ENCODE measurements at places on chromosomes 7 and 10.

- no peak overlapping the region for H3K4me3 ChIP-seq
- H3K4me1 ChIP-seq: no peaks in the 10 kb centered on the region
Measured at GRCh38 chr7:132291481-132291880, 284.8 kb downstream of the PLXNA4 start.

- no peaks in the 10 kb centered on the region for H3K27me3 ChIP-seq
- H3K27ac ChIP-seq: peak overlapping the region; percentile 55
- peak; percentile 68 for DNase-seq
- no peaks in the 10 kb centered on the region for H3K4me1 ChIP-seq
- peak overlapping the region; percentile 46 for H3K4me3 ChIP-seq
Measured at GRCh38 chr10:14543046-14543903, 212.6 kb upstream of the FRMD4A start.

GRCh38 chr7:45219130-45219529 is 61.5 kb downstream of the RAMP3 start:
- no peak overlapping the region for H3K27ac ChIP-seq
- no peaks in the 10 kb centered on the region for H3K36me3 ChIP-seq
- no peak overlapping the region for H3K4me3 ChIP-seq
- H3K27me3 ChIP-seq: no peaks in the 10 kb centered on the region
- no peaks in the 10 kb centered on the region for H3K4me1 ChIP-seq
- DNase-seq: no peak

GRCh38 chr10:2920168-2920567 is 147.2 kb upstream of the PFKP start:
- H3K4me1 ChIP-seq: no peaks in the 10 kb centered on the region
- no peaks in the 10 kb centered on the region for H3K36me3 ChIP-seq
- no peak overlapping the region for H3K4me3 ChIP-seq
- H3K27me3 ChIP-seq: no peaks in the 10 kb centered on the region

- H3K27me3 ChIP-seq: no peaks in the 10 kb centered on the region
- no peaks in the 10 kb centered on the region for H3K36me3 ChIP-seq
- no peak overlapping the region for H3K27ac ChIP-seq
- DNase-seq: no peak
Measured at GRCh38 chr7:40500219-40500618, 365.4 kb downstream of the SUGCT start.

DNA sequence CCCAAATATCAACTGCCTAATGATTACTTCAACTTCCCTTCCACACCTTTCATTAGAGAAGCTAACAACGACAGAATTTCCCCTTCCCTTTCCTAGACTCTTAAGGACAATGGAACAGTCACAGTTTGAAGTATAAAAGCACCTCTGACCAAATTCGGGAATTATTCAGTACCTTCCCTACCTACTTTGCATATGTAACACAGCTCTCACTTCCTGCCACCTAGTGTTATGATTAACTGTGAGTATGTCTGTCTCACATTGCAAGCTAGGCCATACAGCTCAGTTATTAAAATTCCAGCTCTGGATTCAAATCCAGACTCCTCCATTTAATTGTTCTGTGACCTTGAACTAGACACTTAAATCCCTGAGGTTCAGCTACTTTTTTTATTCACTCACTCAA is 44.8 kb upstream of the HPSE2 start:
- no peak for DNase-seq
- no peaks in the 10 kb centered on the region for H3K27me3 ChIP-seq
- no peaks in the 10 kb centered on the region for H3K4me1 ChIP-seq

DNA sequence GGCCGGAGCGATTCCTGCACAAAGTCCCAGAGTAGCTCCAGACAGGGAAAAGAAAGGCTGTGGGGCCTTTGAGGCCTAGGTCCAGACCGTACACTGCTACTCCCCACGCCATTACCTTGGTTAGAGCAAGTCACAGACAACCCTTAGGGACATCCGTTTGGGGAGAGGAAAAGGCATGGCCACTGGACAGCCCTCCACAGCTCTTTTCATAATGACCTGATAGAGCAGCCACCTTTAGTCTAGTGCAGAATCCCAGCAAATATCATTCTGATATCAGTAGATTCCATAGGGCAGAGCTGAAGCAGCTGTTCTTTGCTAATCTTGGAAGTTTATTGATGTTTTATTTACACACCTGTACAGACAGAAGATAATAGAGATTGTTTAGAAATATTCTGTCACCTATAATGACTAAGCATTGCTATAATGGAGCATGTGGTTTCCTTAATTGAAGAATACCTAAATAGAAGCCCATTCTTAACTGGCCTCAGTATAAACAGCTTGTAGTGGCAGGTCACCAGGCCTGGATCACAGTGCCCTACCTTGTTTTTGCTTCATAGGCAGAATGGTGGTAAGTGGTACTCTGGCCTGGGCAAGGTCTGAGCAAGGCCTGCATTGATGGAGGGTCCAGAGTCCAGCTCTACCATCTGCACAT is 27.9 kb downstream of the OGDH start:
- peaks cover 9% of the 10 kb centered on the region for H3K4me1 ChIP-seq
- H3K27me3 ChIP-seq: no peaks in the 10 kb centered on the region
- peak overlapping the region; percentile 90 for H3K27ac ChIP-seq
- DNase-seq: no peak
- no peak overlapping the region for H3K4me3 ChIP-seq

- H3K4me1 ChIP-seq: no peaks in the 10 kb centered on the region
- H3K36me3 ChIP-seq: no peaks in the 10 kb centered on the region
- H3K27ac ChIP-seq: no peak overlapping the region
- H3K27me3 ChIP-seq: no peaks in the 10 kb centered on the region
Measured at GRCh38 chr10:63534723-63535122, 13.5 kb downstream of the REEP3 start.

- DNase-seq: no peak
- peaks cover 35% of the 10 kb centered on the region for H3K36me3 ChIP-seq
- H3K4me1 ChIP-seq: no peaks in the 10 kb centered on the region
- no peak overlapping the region for H3K4me3 ChIP-seq
- no peak overlapping the region for H3K27ac ChIP-seq
- H3K27me3 ChIP-seq: no peaks in the 10 kb centered on the region
Measured at GRCh38 chr10:45461034-45461433, 87.0 kb downstream of the ALOX5 start.

DNA sequence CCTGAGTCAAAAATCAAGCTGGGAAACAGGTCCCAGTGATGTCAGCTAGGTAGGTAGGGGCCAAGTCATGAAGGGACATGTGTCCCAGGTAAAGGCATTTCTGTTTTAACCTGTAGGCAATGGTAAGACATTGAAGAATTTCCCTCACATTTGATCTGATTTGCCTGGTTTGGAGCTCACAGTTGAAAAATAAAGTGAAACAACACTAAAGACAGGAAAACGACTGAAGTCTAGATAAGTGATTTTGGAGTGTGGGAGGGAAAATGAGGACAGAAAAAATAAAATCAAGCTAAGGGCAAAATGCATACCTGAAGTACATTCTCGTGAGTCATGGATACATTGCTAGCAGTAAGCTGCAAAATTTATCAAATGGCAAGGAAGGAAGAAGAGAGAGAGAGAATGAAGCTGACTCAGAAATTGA is 169.9 kb downstream of the SKIDA1 start:
- no peak for DNase-seq
- H3K36me3 ChIP-seq: no peaks in the 10 kb centered on the region
- H3K27ac ChIP-seq: no peak overlapping the region
- H3K27me3 ChIP-seq: no peaks in the 10 kb centered on the region
- no peak overlapping the region for H3K4me3 ChIP-seq
- H3K4me1 ChIP-seq: no peaks in the 10 kb centered on the region

DNA sequence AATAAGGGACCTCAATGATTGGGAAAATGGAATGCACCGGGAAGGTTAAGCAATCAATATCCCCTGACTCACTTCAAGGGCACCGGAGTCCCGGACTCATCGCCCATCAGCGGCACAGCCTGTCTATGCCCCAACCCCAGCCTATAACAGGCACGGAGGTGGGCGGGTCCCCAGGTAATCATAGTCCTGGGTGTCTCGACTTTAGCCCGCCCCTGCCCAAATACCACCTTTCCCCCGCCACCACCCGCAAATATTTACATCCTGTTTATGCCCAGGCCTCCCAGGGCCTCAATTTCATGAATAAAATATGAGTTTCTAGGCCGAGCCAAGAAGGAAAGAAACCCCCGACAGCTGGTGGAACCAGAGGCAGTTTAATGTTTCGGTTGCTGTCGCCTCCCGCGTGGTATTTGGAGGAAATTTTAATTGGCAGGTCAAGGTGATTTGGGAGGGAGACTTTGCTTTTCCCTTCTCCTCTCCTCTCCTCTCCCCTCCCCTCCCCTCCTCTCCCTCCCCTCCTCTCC is 15.6 kb upstream of the RFC2 start:
- H3K4me1 ChIP-seq: no peaks in the 10 kb centered on the region
- no peaks in the 10 kb centered on the region for H3K36me3 ChIP-seq
- H3K27ac ChIP-seq: no peak overlapping the region
- H3K4me3 ChIP-seq: peak overlapping the region; percentile 39
- DNase-seq: no peak

GRCh38 chr10:60230892-60231291 is 158.8 kb downstream of the ANK3 start:
- H3K27me3 ChIP-seq: no peaks in the 10 kb centered on the region
- H3K27ac ChIP-seq: no peak overlapping the region
- no peak overlapping the region for H3K4me3 ChIP-seq
- H3K36me3 ChIP-seq: no peaks in the 10 kb centered on the region
- DNase-seq: no peak

GRCh38 chr7:32891043-32891799 is at the start of gene KBTBD2:
TSS of gene KBTBD2 (minus strand) at chr7:32891760. CDS start at chr7:32879604, 12,156 bp downstream.
- H3K36me3 ChIP-seq: no peaks in the 10 kb centered on the region
- H3K27me3 ChIP-seq: no peaks in the 10 kb centered on the region
- H3K27ac ChIP-seq: peak within 1 kb of the TSS; percentile 98
- peak; percentile 66 for DNase-seq
- peaks cover 28% of the 10 kb centered on the region for H3K4me1 ChIP-seq

GRCh38 chr7:50660040-50660829 is 95.0 kb upstream of the DDC start:
- H3K4me1 ChIP-seq: peaks cover 60% of the 10 kb centered on the region
- H3K4me3 ChIP-seq: no peak overlapping the region
- no peak for DNase-seq
- H3K27ac ChIP-seq: no peak overlapping the region

- H3K4me3 ChIP-seq: no peak overlapping the region
- no peak overlapping the region for H3K27ac ChIP-seq
- DNase-seq: peak; percentile 28
- no peaks in the 10 kb centered on the region for H3K4me1 ChIP-seq
- H3K36me3 ChIP-seq: no peaks in the 10 kb centered on the region
Measured at GRCh38 chr10:49652421-49653272, 26.8 kb upstream of the C10orf53 start.

GRCh38 chr7:134985894-134986362 is 380 bp upstream of the AGBL3 start:
- H3K4me3 ChIP-seq: peak overlapping the region; percentile 73
- H3K27ac ChIP-seq: peak overlapping the region; percentile 86
- peaks cover 5% of the 10 kb centered on the region for H3K36me3 ChIP-seq
- no peaks in the 10 kb centered on the region for H3K4me1 ChIP-seq
- no peak for DNase-seq

DNA sequence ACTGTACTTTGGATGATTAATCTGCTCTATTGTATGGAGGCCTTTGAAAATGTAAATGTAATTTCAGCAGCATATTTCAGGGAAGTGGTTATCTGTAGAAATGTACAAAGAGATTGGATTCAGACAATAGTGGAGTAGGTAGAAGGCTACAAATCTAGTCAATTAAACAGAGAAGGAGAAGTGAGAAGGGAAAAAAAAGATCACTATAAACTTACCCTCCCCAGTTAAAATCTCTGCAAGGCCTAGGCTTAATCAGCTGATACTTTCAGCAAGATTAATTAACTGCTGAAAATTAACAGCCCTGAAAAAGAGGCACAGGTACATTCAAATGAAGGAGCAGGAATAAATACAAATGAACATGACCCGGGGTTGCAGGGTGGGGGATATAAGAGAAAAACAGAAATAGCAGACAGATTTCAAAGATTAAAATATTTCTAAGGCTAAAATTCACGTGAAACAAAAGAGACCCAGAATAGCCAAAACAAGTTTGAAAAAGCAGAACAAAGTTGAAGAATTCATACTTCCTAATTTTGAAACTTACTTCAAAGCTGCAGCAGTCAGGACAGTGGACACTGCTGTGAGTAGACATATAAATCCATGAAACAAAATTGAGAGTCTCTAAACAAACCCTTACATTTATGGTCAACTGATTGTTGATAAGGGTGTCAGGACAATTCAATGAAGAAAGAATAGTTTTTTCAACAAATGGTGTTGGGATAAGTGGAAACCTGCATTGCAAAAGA is 96.0 kb downstream of the NRCAM start:
- no peaks in the 10 kb centered on the region for H3K27me3 ChIP-seq
- H3K4me1 ChIP-seq: no peaks in the 10 kb centered on the region
- H3K27ac ChIP-seq: no peak overlapping the region
- DNase-seq: no peak
- H3K36me3 ChIP-seq: no peaks in the 10 kb centered on the region

DNA sequence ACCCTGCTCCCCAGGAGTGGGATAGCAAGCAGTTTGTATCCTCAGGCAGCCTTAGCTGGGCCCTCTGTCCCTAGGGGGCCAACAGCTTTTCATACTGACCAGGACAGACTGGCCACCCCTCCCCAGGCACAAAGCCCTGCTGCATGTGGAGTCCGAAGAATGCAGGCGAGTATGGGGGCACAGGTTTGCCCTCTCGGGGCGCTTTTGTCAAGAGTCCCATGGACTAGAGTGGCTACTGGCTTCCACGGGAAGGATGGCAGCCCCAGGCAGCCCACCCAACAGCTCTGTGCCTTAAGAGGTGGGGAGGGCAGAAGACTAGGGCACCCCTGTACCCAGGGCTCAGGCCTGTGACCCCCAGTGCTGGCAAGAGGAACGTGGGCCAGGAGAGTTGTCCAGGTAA is 10.7 kb downstream of the CXCL12 start:
- H3K4me1 ChIP-seq: no peaks in the 10 kb centered on the region
- H3K4me3 ChIP-seq: no peak overlapping the region
- DNase-seq: no peak

- H3K36me3 ChIP-seq: no peaks in the 10 kb centered on the region
- DNase-seq: no peak
- no peak overlapping the region for H3K4me3 ChIP-seq
- H3K4me1 ChIP-seq: no peaks in the 10 kb centered on the region
Measured at GRCh38 chr7:73789051-73789450, 19.0 kb upstream of the CLDN3 start.

DNA sequence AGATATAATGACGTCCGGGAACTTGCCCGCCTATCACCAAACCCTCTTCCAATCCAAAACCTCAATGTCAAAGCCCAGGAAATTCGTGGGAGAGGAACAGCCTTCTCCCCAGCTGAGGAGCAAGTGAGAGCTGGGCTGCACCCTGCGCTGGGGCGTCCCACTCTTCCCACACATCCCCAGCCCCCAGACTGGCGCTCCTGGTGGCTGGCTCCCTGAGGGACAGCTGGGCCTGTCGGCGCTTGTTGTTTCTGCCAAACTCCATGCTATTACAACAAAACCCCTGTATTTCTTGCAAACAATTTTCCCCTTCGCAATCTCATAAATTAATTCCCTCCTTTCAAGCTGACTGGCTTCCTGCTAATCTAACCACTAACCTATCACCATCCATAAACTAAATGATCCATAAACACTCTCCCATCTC is 53.0 kb downstream of the GRID1 start:
- H3K27ac ChIP-seq: no peak overlapping the region
- peak; percentile 34 for DNase-seq
- no peaks in the 10 kb centered on the region for H3K4me1 ChIP-seq
- no peaks in the 10 kb centered on the region for H3K36me3 ChIP-seq

- no peak overlapping the region for H3K4me3 ChIP-seq
- DNase-seq: no peak
- H3K36me3 ChIP-seq: no peaks in the 10 kb centered on the region
- no peak overlapping the region for H3K27ac ChIP-seq
Measured at GRCh38 chr10:88661018-88661417, 3.2 kb upstream of the LIPF start.
